ENCODE measurements at places on chromosomes 12 and 14.

GRCh38 chr14:32938719-32939253 is at the start of gene NPAS3:
Gene NPAS3 (plus strand): TSS chr14:32938879.
- DNase-seq: no peak

GRCh38 chr12:109892748-109893147 is 7.3 kb upstream of the TCHP start:
- DNase-seq: no peak

DNA sequence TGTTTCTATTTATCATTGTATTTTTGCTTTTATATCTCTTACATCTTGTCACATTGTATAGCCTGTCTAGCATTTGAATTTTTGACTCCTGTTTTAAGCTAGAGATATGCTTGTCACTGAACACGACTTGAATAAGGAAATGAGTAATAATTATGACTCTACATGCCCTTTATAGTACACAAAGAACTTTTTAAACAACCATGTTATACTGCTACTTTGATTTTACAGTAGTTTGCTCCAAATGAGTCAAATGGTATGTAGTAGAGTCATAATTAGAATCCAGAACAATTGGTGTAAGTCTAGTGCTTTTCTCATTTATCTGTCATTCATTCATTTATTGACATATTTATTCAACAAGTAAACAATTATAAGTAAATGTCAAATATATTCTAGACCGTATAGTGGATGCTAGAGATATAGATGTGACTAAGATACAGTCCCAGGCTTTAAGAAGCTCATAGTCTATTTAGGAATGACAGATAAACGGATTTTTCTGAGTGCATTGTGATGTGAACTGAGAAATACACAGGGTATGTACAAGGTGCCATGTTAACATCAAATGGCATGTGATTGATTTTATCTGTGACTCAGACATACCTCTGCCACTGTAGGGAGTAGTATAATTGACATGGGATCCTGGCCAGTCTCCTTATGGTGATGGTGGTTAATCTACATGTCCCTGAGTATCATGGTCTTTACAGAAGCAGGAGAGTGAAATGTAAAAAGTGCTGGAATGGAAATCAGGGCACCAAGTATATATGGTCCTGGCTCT is 799.7 kb downstream of the DIO2 start:
- DNase-seq: no peak

DNA sequence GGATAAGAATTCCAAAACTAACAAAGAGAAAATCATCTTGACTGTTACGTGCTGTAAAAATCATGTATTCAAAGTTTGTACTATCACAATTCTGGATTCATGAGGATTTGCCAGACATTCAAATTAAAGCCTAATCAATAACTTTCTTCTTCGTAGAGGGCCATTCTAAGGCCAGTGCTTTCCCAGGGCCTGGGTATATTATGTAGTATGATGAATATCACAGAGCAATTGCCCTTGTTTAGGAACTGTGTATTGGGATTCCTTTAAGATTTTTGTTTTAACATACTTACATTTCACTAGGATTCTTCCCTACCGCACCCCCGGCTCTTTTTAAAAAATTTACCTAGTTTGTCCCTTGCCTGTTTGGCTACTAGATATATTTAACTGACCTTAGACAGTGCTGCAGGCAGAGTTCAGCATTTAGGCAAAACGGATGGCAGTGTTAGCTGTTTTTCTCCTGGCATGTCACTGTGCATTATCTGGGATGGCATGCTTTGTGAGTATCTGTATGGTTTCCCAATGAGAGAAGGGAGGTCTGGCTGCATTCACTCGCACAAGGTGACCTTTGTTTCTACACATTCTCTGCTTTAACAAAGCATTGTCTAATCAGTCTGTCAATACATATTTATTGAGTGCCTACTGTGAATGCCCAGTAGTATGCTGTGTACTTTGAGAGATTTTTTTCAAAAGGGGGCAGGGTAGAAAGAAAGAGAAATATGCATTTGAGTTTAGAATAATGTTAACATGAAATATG is 63.3 kb downstream of the ERC1 start:
- no peak for DNase-seq

DNA sequence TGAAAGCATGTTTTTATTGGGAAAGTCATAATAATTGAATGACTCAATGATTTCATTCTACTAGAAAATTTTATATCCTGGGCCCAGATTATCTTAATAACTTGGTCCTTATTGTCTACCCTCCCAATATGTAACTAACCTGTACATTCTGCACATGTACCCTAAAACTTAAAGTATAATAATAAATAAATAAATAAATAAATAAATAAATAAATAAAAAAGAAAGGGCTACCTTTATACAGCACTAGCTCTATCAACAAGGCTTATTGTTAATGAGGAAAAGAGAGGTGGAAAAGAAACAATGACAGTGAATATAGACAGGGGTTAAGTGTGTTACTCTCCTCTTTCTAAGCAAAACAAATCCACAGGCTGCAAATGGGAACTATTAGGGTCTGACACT is 83.6 kb downstream of the GRIN2B start:
- DNase-seq: no peak

- DNase-seq: no peak
These were observed 62.1 kb downstream of the ARF6 start for GRCh38 chr14:49955024-49955423.

GRCh38 chr12:124172636-124173035 is 122.3 kb upstream of the RFLNA start:
- no peak for DNase-seq

- DNase-seq: peak; percentile 56
These were observed 628 bp upstream of the TSHR start for GRCh38 chr14:80954687-80955299.

DNA sequence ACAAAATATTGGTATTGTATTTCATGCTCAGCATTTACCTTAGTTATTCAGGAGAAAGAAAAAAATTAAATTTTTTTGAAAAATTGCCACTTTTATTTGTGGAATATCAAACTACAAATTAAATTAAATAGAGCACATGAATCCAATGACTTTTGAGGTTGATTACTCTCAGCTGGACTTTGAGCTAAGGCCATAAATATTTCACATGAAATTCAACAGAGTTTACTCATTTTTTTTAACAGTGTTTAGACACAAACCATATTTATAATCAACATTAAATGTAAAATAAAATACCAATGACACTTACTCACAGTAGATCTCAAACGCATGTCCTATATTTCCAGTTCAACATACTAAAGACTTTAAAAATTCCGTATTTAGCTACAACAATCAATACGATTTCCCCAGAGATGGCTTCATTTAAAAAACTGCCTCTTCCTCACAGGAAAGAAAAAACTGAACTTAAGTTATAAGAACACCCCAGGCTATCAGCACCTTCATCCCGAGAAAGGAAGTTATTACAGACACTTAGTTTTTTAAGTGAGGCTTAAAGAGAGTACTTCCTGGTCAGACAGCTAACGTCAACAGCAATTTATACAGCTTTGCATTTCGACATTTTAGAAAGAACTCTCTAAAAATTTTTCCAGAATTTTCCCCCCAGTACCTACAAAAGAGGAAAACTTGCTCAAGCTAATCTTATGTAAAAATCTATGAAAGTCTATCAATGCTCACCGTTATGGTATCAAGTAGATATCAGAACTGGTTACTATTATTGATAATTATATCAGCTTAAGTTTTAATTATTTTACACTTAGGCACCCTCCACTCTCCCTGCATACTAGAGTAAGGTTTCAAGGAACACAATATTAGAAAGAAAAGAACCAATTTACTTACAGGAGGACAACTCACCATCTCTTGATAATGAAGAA is 13.8 kb downstream of the TAOK3 start:
- DNase-seq: no peak

DNA sequence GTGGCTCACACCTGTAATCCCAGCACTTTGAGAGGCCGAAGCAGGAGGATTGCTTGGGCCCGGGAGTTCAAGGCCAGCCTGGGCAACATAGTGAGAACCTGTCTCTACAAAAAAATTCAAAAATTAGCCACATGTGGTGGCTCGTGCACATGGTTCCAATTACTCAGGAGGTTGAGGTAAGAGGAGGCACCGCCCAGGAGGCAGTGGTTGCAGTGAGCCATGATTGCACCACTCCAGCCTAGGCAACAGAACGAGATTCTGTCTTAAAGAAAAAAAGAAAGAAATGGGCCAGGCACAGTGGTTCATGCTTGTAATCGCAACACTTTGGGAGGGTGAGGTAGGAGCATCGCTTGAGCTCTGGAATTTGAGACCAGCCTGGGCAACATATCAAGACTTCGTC is 33.5 kb downstream of the MAP1LC3B2 start:
- DNase-seq: no peak

GRCh38 chr14:81042438-81042837 is 87.0 kb downstream of the TSHR start:
- DNase-seq: no peak

DNA sequence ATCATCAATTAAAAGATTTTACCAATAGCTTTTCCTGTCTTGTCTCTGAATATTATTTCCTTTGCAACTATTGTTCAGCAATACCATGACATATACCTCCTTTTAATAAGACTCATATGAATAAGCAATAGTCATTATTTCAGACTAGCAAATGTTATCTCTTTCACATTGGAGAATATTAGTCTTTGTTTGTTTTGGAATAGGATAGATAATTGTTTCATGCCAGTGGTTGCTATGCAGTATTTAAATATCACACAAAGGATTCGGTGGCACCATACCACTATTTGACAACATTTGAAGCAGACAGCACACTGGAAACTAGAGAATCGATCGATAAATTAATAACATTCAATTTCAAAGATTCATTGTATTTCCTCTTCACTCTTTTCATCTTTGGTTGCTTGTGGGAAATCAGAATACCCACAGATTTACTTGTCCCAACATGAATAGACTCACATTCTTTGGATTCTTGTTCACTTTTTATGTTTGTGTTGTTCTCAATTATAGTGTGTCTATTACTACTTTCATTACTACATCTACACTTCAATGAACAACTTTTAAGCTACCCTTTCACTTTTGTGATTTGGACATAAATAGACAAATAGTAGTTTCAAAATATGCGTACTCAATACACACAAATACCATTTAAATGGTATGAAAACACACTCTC is 42.7 kb upstream of the TBPL2 start:
- no peak for DNase-seq

DNA sequence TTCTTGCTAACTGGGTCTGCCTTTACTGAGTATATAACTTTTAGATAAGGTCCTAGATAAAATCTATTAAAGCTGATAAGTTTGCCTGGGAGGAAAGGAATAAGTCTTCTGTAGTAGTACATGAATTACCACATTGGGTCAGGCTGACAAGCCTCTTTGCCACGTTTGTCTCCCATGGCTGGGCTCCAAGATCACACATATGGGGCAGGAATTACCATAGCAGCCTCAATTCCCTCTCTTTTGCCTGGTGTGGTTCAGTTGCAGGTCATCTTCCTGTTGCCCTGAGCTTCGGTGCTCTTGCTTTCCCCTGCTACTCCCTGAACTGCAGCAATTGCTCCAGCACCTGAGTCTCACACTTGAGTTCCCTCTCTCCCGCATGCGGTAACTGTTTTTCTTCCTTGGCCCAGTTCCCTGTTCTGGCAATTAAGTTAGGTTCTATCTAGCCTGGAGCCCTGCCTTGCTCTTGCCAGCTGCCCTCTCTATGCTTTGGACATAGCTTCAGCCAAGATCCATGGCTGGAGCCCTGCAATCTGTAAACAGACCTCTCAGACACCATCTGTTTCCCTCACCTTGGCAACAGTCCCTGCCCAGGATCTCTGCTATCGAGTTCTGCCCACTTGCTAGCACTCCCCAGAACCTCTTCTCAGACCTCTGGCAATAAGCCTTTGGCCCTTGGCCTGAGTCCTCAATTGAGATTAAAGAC is 5.8 kb upstream of the GLT8D2 start:
- DNase-seq: no peak

- no peak for DNase-seq
These were observed 84.9 kb downstream of the RTN1 start for GRCh38 chr14:59785629-59786028.

DNA sequence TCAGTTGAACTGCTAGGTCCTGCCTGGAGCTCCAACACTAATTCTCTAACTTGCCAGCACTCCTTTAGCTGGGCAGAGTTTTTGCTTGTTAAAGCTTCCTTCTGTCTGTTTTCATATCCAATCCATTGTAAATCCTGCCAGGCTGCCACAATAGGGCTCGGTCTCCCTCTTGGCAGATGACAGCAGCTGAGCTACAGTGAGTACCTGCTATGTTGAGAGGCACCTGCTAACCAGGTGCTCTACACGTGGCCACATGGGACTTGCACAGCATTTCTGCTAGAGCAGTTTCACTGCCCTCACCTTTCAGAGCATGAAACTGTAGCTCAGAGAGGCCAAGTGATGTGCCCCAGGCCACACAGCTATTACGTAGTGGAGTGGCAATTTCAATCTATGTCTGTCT is 106.6 kb upstream of the NOS1 start:
- no peak for DNase-seq

DNA sequence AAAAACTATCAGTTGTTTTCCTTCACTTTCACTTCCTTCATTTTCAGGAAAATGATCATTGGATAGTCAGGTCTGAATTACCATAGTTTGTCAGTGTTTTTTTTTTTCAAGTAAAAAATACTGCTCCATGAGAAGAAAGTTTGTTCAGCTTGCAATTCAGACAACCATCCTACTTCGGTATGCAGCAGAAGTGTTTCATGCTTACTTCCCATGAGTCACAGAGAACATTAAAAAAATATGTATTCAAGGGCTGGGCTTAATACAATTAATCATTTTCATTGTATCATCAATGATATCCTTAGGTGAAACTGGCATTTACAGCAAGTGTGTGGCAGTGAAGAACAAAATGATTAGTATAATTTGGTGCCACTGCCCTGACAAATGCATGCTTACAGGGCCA is 21.6 kb downstream of the PYM1 start:
- no peak for DNase-seq

- DNase-seq: no peak
These were observed 501.8 kb downstream of the ETNK1 start for GRCh38 chr12:23126794-23127193.

DNA sequence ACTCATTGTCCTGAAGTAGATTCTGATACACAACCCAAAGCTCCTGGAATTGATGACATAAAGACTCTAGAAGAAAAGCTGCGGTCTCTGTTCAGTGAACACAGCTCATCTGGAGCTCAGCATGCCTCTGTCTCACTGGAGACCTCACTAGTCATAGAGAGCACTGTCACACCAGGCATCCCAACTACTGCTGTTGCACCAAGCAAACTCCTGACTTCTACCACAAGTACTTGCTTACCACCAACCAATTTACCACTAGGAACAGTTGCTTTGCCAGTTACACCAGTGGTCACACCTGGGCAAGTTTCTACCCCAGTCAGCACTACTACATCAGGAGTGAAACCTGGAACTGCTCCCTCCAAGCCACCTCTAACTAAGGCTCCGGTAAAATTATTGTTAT is 63.8 kb downstream of the RAD52 start:
- no peak for DNase-seq

DNA sequence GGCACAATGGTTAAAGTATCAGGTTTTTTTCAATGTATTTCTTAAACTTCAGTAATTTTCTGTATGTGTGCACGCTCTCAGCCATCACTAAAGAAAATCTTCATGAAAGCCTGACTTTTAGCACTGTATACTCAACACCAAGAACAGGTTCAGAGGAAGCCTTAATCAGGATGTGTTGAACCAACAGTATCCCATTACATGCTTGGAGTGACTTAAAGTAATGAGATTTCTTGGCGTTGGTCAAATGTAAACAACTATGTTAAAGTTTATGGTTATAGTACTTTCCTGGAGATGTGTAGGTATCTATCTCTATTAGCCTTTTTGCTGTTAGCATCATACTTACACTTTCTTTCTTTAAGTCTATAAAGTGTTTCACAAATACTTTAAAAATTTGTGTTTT is 335.0 kb downstream of the CCER1 start:
- no peak for DNase-seq
